Stimulated activated CD4-positive, alpha-beta T cell treated with anti-CD3 and anti-CD28 coated beads, Interleukin-12 subunit alpha, Interleukin-12 subunit beta, amount 100 ng/mL, for 4 hours (primary cell): ENCODE measurements at places on chromosomes 12 and 14.

DNA sequence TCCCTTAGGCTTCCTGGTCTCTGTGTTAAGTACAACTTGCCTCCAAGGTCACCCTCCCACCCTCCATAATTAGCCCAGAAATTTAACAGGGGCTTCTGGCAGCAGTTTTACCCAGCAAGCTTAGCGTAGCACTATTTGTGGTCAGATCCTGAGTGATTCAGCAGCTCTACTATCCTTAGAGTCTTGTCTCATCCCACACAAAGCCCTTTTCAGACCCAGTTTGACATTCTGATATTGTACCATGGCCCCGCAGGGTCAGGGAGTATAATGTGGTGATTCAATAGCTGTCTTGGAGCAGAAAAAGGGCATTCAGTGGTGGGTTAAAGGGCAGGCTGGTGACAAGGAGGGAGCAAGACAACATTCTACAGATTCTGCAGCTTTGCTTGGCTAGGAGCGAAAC, 153.8 kb upstream of the DDHD1 start:
- DNase-seq, result no peak

- DNase-seq, result no peak
These were observed 4.2 kb upstream of the C1QL4 start for GRCh38 chr12:49340971-49341776.

- DNase-seq, result no peak
These were observed 11.1 kb downstream of the PTGES3 start for GRCh38 chr12:56676851-56677580.

DNA sequence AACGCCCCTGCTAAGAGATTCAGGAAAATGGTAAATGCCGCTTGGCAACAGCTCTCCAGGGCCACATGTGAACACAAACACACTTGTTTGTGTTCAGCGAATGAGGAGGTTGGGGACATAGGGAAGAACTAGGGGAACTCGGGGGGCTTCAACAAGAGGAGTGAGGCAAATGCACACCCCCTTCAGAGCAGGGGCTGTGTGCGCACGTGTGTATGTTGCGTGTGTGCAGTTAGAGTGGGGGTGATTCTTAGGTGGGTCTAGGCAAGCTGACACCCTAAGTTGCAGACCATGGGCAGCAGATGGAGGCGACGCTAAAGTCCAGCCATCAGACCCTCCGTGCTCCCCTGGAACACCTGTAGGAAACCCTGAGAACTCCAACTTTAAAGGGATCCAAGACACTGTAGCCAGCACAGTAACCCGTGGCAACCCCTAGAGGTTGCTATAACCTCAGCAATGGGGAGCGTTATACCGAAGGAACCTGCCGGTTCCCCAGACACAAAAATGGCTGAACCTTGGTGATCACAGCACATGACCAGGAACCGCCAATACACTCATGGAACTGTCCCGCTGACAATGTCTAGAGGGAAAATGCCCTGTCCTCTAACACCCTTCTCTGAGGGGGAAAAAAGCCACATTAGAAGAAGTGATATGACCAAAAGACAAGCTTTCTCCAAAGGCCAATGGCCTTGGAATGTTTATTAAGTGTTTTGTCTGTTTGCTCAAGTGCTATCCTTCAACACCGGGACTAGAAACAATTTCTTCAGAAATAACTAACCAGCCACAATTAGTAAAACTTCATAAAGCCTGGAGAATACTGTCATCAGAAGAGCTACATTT, 86.5 kb upstream of the CEP83 start:
- no peak for DNase-seq

- DNase-seq, result no peak
These were observed 12.5 kb upstream of the FIGNL2 start for GRCh38 chr12:51860986-51861385.

- no peak for DNase-seq
These were observed 254.9 kb downstream of the BTG1 start for GRCh38 chr12:91890742-91891141.

DNA sequence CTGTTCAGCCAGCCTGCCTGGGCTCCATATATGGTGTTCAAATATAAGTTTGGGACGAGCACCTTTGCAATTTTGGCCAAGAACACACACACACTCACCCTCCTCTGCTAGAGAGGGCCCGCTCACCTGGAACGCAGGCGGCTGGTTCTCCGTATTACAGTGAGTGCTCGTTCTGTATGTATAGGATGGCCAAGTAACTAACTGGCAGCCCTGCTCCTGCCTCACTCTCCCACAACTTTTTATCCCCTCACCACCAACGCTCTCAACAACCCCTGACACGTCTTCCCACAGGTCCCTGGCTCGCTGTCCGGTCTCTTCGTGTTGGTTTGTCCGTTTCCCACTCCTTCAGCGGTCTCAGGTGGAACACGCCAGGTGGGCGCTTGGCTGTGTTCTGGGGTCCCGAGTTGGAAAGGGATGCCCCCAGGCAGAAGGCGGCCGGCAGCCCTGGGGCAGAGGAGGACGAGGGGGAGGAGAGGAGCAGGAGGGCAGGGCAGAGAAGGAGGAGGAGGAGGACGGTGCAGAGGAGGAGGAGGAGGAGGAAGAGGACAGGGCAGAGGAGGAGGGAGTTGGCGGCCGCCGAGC, 398 bp upstream of the MSRB3 start:
- no peak for DNase-seq

DNA sequence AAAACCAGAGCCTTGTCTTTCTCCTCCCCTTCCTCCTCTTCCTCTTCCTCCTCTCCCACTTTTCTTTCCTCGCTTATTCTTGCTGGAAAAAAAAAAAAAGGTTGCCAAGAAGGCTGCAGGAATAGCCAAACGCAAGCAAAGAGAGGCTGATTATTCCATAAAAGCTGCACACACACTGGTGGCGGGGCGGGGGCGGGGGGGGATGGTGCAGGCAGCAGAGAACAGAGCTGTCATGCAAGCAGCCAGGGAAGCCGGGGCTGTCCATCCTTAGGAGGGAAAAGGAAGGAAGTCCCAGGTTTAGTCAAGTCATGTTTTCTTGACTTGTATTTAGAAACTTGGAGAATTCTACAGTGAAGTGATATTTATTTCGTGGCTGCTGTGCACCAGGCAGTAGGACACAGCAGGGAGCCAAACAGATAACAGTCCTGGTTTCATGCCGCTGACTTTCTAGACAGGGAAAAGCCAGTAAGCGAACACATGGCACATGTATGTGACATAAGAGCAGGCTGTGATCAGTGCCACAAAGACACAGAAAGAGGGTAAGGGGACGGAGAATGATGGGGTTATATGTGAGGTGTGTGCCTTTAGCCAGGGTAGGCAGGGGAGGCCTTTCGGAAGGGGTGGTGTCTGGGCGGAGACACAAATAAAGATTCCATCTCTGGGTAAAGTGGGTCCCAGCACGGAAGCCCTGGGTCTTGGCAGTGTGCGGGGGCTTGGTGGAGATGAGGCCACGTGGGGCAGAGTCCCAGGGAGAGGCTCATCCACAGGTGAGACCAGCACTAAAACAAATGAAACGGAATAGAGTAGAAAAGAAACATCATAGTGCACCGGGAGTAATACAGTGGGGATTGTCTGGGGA, 56.6 kb upstream of the SCN8A start:
- DNase-seq, result no peak

DNA sequence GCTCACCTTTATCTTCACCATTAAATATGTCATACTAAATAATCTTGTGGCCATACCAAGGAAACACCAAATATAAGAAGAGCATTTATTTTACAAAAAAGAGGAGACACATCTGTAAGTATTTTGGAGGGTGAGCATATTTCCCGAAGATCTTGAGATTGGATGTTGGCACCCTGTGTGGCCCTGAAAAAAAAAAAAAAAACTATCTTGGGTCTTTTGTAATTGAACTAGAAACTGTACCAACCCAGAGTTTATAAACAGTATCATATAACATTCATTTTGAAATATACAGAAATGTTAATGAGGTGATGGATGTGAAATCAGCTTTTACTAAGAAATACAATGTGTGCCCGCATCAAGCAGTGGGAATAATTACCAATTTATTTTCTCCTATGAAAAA, 104.0 kb upstream of the FRMD6 start:
- no peak for DNase-seq

DNA sequence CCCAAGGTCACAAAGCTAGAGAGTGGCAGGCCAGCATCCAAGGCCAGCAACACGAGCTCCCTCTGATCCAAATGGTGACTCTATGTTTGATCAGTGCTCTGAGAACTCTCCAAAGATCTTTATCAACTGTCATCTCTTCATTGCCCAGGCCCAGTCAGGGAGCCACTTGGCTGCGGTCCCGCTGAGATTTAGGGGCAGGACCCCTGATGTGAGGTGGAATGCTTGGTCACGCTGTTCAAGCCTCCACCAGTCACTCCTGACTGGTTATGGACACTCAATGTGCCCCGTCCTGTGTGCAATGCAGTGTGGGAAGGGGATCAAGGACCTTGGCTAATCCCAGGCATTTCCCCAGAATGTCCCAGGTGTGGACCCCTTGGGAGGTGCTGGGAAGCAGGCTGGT, 19.8 kb upstream of the TCL1B start:
- no peak for DNase-seq
